Ascending aorta (tissue), 2 donors: ENCODE measurements at places on chromosomes 6 and 20.

- DNase-seq = peak; percentile 66
These were observed 89.1 kb upstream of the PHACTR3 start for GRCh38 chr20:59515013-59515905.

GRCh38 chr6:72966628-72967280, 258.5 kb downstream of the KHDC1L start:
- DNase-seq = no peak

- no peak for DNase-seq
These were observed 11.8 kb downstream of the TMEM14B start for GRCh38 chr6:10759312-10759839.

DNA sequence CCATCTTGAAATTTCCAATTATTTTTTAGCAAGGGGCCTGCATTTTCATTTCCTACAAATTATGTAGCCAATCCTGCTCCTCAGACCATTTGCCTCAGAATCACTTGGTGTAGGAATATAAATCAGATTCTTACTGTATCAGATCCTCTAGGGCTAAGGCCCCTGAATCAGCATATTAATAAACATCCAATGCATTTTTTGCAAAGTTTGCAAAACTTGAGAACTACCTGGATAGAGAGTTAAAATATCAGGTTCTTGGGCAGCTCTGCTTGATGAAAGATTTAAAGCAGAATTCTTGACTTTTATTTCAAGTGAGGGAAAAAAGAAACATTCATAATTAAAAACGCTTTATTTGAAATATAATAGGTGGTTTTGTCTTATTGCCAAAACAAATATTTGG, 82.2 kb upstream of the MAN1A1 start:
- no peak for DNase-seq

GRCh38 chr6:159071843-159072769, 27.3 kb upstream of the TAGAP start:
- no peak for DNase-seq

DNA sequence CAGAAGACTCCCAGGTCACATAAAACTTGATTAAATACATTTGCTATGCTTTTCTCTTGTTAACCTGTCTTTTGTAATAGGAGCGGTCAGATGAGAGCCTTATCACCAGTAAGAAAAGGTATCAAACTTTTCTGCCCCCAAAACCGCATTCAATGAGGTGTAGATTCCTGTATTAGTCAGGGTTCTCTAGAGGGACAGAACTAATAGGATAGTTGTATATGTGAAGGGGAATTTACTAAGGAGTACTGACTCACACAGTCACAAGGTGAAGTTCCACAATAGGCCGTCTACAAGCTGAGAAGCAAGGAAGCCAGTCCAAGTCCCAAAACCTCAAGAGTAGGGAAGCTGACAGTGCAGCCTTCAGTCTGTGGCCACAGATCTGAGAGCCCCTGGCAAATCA, 32.7 kb downstream of the PTPRK start:
- DNase-seq = no peak

DNA sequence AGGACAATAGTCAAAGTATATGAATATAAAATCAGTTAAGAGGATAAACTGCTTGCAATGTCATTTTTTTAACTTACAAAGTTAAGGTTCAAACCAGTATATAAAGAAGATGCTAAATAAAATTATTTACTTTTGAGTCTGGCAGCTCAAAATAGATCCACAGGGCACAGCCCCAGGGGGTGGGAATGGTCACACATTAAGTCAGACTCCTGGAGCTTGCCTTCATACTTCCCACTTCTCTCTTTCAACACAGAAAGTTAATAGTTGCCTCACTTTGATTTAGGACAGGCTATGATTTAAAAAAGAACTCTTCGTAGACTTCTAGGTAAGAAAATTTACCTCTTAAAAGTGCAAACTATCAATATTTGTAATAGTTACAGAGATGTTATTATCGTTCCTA, 158.3 kb upstream of the RUNX2 start:
- DNase-seq = no peak

GRCh38 chr6:117298941-117299340, 33.6 kb downstream of the VGLL2 start:
- DNase-seq = no peak

GRCh38 chr20:24303393-24304170, 165.8 kb upstream of the SYNDIG1 start:
- DNase-seq = no peak

DNA sequence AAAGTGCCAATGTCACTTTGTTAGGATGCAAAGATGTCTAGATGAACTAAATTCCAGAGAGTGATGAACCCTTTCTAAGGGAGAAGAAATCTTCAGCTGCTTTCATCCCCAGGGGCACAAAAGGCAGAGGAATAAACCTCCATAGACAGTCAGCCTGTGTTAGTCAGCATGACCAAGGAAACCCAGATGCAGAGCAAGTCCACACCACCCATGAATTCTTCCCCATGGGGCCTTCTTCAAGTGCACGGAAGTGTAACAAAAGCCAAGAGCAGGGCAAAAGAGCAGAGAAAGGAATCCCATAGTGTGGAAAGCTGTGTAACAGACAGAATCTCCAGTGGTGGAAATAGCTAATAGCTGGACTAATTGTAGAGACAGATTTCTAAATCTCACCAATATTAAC, 50.0 kb downstream of the DCDC2 start:
- DNase-seq = no peak

DNA sequence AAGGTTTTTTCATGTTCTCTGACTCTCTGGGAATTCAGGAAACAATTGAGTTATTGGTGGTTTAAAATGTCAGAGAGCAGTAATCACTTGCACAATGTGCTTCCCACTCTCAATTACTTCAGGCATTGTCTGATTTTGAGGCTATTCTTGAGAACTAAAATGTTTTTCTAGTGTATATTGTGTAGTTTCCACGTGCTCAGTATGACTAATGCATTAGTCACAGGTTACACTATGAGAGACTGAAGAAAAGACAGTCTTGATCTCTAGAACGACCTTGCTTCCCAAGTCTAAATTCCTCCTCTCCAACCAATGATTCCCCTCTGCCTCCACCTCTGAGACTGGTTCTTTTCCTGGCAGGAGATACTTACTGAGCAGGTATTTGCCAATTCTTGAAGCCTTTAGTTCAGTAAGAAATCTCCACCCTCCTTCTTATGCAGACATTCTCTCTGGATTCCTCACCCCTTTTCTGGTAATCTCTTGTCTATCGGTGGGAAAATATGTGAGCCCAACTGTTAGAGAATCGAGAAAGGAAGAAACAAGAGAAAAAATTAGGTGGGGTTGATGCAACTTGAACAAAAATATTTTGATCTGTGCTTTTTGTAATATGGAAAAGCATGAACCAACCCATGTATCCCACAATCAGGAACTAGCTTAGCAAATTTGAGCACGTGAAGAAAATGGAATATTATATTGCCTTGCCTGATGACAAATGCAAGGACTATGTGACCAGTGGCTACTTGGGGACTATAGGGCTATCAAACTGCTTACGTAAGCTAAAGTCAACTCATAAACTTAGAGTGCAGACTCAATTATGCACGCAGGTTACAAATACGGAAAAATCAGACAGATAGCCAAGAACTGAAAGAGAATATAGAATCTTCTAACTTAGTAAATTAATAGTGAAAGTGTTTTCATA, 61.1 kb upstream of the SLC22A16 start:
- DNase-seq = no peak

GRCh38 chr6:11214901-11215300, 17.6 kb downstream of the NEDD9 start:
- no peak for DNase-seq

DNA sequence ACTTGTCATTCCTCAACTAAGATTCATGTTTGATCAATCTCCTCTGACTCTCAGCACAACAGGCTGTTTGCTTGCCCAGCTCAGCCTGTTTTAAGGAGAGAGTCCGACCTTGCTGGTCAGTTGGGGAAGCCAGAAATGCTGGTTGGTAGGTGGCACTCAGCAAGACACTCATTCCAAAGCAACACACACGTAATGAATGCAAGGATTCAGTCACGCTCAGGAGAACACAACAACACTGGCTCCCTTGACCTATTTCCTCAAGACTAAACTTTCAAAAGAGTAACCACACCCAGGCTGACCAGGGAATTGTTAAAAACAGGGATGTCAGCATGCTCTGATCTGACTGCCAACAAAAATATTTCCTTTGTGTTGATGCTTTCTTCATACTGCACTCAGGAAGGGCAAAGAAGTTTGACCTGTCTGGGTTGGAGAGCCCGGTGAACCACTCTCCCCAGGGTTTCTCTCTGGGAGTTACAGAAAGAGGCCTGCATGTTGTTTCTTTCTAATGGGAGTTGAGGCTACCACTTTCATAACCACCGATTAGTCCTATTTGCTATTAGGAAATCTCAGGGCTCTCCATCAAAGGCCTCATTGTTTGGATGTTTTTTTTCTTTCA, 25.6 kb upstream of the PREP start:
- no peak for DNase-seq

GRCh38 chr20:59525500-59526241, 78.7 kb upstream of the PHACTR3 start:
- no peak for DNase-seq

- DNase-seq = no peak
These were observed 31.8 kb downstream of the TREML1 start for GRCh38 chr6:41122373-41122772.

DNA sequence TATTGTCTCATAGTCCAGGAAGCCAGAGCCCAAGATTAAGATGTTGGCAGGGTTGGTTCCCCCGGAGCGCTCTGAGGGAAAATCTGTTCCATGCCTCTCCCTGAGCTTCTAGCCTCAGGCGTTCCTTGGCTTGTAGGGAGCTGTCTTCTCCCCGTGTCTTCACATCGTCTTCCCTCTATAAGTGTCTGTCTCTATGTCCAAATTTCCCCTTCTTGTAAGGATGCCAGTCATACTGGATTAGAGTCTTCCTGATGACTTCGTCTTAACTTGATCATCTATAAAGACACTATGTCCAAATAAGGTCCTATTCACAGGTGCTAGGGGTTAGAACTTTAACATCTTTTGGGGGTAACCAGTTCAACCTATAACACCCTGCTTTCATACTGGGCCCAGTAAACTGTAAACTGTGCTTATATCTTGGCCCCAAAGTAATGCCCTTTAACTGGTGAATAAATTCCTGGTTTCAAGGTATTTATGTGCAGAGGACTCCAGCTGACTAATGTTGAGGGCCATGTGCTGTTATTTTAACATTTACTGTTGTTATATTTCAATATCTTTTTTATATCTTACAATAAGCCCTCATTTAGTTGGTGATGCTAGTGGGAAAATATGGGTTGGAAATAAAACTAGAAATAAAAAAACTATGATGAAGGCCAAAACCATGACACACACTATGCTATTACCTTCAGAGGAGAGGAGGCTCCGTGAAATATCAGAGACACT, 101.7 kb upstream of the IYD start:
- DNase-seq = no peak

- no peak for DNase-seq
These were observed 13.5 kb downstream of the EPB41L1 start for GRCh38 chr20:36167902-36168503.

GRCh38 chr6:69279805-69280204, 517.0 kb downstream of the LMBRD1 start:
- no peak for DNase-seq

DNA sequence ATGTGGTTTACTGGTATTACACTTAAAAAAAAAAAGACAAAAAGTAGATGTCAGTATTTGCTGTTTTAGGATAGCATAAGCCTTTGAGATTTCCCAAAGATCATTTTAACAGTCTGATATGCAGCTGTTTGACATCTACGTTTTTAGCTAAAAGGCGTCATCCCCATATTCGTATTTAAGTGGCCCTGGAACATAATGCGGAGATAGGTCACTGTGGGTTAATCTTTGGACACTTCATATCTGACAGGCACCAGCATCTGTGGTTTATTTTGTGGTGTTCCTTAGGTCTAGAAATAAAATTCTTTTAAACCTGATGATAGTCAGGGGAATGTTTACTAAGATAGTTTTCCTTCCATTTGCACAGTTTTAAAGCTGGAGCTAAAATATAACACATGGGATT, 313.7 kb downstream of the SOX4 start:
- DNase-seq = no peak

DNA sequence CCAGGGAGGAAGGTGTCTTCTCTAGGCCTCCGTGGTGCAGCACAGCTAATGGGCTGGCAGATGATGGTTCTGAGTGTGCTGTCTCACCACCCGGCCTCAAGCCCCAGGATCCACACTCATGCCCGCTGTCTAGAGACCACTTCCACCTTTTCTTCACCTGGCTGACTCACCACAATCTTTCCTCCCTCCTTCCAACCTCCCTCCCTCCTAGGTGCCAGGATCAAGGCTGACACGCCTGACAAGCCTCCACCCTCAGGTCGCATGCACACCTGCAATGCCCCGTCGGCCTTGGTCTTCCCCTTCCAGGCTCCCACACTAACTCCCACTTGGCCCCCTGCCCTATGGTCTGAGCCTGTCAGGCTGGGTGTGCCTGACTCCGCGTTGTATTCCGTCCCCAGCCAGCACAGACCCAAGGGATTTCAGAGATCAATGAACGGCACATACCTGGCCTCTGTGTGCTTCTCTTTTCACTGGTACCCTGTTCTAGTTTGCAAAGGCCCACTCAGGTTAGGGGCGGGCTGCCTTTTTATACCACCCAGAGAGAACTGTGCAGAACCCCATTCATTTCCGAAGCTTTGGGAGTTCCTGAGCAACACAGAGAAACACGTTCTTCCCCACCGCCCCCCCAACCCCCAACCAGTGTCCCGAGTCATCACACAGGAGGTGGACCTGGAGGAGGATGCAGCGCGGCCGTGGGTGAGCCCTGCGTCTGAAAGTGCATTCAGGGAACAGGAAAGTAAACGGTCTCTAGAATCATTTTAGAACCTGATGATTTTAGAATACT, 39.3 kb downstream of the PMEPA1 start:
- no peak for DNase-seq

GRCh38 chr20:813390-813789, 20.1 kb upstream of the FAM110A start:
- DNase-seq = no peak

DNA sequence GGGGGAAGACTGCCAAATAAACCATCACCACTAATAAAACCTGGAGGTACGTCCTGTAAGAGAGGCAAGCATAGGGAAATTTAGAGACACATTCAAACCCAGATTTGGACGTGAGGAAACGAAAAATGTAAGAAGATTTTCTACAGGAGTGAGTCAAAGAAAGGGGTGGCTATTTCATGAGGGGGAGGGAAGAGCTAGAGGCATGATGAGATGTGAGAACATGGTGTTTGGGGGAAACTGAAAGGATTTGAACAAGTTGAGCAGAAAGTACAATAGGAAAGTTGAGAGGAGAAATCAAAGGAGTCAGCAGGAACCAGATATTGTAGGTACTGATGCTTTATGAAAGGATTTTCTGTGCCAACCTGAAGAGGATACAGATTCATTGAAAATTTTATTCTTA, 179.1 kb upstream of the HS3ST5 start:
- no peak for DNase-seq

DNA sequence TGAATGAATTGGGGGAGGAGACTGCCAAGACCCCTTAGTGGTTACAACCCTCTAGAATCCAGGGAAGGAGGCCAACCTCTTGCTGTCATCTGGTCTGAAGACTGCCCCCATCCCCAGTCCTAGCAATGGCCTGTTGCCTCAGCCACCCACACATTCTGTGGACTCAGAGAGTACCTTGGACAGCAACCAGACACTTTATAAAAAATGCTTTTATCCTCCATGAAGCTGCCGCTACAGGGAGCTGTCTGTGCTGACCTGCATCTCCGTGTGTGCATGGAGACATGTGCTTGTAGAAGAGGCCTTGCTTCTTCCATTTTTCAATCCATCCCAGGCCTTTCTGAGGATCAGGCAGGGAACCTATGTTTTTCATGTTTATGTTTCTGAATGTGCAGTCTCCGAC, 15.2 kb downstream of the CDH22 start:
- no peak for DNase-seq
